ENCODE measurements at places on chromosomes 16 and 17. TPM values are rescaled to one million over a fixed set of nuclear protein-coding genes. Genes with fewer than 3 reads are reported as not detected.
A peak's percentile ranks its signal among the peaks of the same experiment; 100 is the strongest.

CCDC200 gene
- total RNA-seq = not detected

- no peaks in the 10 kb centered on the region for H3K27me3 ChIP-seq
- H3K4me3 ChIP-seq = no peak overlapping the region
- no peak for DNase-seq
- no peaks in the 10 kb centered on the region for H3K36me3 ChIP-seq
Measured at GRCh38 chr17:42857389-42857788, 6.4 kb downstream of the AOC3 start.

- H3K4me1 ChIP-seq = peaks cover 18% of the 10 kb centered on the region
- DNase-seq = no peak
- H3K36me3 ChIP-seq = 0 out of 2 replicates have a peak, but pooled peaks cover 5% of the 10 kb centered on the region
- no peak overlapping the region for H3K27ac ChIP-seq
- no peak overlapping the region for H3K4me3 ChIP-seq
Measured at GRCh38 chr17:69452664-69453260, 38.3 kb downstream of the MAP2K6 start.

DNA sequence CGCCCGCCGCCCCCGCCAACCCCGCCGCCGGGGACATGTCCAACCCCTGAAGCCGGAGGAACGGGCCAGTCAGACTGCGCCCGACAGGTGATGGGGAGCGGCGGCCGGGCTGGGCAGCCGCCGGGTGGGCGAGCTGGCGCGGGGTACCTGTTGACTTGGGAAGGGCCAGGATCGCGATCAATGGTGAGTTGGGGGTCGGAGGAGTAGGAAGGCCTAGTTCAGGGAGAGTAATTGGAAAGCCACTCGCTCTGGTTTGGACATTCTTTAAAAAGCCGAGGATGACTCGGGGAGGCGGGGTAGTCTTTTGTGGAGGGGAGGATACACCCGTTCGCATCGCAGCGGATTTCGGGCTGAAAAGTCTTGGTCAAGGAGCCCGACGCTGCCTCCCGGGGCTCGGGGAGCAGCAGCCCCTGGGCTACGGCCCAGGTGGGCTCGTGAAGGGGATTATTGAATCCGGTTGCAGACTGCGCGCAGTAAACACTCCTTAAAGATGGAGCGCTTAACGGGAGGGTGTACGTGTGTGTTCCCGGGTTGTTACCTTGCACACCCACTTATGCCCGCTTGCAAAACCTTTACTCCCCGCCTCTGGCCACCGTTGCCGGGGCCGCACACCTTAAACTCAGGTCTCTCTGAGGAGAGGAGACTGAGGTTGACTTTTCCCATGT lies 123.8 kb downstream of the GOSR1 start:
- no peak for DNase-seq
- peaks cover 1% of the 10 kb centered on the region for H3K36me3 ChIP-seq
- H3K27me3 ChIP-seq = no peaks in the 10 kb centered on the region
- no peak overlapping the region for H3K27ac ChIP-seq
- peak overlapping the region; percentile 96 for H3K4me3 ChIP-seq
- H3K4me1 ChIP-seq = no peaks in the 10 kb centered on the region

- H3K4me1 ChIP-seq = peaks cover 16% of the 10 kb centered on the region
- H3K27me3 ChIP-seq = no peaks in the 10 kb centered on the region
- H3K36me3 ChIP-seq = no peaks in the 10 kb centered on the region
- H3K4me3 ChIP-seq = no peak overlapping the region
Measured at GRCh38 chr17:40309949-40310510, 1.1 kb downstream of the RARA start.

All from H9 (cell line).